ENCODE measurements at places on chromosomes 16 and 17. TPM values are rescaled to one million over a fixed set of nuclear protein-coding genes. Genes with fewer than 3 reads are reported as not detected.

- DNase-seq = no peak
Observed at GRCh38 chr17:50649042-50649908, 14.6 kb downstream of the ABCC3 start.

- peak; percentile 31 for DNase-seq
Observed at GRCh38 chr16:65068151-65068740, 53.6 kb downstream of the CDH11 start.

DNA sequence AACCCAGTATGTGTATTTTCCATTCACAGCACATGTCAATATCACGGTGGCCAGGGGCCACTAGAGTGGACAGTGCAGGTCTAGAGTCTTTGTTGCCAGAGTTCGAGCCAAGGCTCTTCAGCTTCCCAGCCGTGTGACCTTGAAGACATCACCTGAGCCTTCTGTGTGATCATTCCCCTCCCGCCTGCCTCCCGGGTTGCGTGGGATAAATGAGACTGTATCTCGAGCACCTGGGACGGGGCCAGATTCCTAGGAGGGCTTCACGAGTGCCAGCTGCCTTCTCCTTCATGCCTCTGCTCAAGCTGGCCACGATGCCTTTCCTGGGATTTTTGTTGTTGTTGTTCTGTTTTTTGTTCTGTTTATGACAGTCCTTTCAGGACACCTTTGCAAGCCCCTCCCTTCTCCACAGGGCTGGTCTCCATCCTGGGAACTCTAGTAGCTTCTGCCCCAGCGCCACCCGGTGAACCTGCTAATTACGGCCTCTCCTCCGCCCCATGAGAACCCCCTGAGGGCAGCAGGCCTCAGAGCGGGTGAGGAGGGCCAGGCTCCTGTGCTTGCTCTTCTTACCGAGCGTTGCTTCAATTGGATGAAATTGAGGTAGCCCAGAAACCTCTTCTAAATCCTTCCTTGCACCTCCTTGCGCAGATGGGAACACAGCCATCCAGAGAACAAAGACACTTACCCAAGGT is 3.9 kb downstream of the SPNS2 start:
- DNase-seq = no peak

DNA sequence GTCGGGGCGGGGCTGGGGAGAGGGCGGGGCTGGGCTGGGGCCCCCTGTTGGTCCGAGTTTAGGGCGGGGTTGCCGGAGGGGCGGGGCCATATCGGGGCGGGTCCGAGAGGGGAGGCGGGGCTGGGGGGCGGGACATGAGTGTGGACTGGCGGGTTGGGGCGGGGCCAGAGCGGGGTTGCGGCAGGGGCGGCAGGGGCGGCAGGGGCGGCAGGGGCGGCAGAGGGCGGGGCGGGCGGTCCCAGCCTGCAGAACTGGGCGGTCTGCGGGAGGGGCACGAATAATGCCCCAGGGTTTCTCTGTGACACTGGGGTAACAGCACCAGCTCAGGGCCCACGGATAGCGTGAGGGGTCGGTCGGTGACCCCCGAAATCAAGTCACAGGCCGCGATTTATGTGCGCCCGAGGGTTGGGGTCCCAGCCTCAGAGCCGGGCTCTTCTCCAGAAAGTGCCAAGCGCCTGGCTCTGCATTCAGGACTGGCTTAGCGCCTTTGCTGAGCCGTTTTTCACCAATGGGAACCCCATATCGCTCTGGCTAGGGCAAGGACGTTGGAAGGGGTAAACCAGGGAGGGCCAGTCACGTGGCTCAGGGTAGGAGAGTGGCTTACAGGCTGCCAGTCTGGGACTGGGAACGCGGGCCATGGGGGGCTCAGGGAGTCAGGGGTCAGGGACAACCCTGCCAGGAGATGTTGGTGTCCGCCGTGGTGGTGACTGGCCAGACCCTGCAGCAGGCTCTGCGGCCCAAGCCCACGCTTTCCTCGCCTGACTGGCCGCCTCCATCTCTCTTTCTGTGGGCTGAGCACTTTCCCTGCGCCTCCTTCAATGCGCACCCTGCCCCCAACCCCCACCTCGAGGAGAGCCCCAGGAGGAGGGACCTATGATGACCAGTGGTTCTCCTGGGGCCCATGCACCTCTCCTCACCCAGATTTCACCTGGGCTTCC is 1.2 kb upstream of the METTL26 start:
- no peak for DNase-seq

GRCh38 chr17:1766382-1767135 is 4.7 kb downstream of the SERPINF1 start:
- DNase-seq = no peak

GRCh38 chr17:40322358-40323315 is 13.7 kb downstream of the RARA start:
- DNase-seq = no peak

- DNase-seq = no peak
Observed at GRCh38 chr16:318628-319027, 33.9 kb downstream of the AXIN1 start.

- DNase-seq = no peak
Observed at GRCh38 chr16:65287307-65287706, 165.4 kb upstream of the CDH11 start.

- no peak for DNase-seq
Observed at GRCh38 chr17:43028221-43028861, 3.3 kb downstream of the RND2 start.

DNA sequence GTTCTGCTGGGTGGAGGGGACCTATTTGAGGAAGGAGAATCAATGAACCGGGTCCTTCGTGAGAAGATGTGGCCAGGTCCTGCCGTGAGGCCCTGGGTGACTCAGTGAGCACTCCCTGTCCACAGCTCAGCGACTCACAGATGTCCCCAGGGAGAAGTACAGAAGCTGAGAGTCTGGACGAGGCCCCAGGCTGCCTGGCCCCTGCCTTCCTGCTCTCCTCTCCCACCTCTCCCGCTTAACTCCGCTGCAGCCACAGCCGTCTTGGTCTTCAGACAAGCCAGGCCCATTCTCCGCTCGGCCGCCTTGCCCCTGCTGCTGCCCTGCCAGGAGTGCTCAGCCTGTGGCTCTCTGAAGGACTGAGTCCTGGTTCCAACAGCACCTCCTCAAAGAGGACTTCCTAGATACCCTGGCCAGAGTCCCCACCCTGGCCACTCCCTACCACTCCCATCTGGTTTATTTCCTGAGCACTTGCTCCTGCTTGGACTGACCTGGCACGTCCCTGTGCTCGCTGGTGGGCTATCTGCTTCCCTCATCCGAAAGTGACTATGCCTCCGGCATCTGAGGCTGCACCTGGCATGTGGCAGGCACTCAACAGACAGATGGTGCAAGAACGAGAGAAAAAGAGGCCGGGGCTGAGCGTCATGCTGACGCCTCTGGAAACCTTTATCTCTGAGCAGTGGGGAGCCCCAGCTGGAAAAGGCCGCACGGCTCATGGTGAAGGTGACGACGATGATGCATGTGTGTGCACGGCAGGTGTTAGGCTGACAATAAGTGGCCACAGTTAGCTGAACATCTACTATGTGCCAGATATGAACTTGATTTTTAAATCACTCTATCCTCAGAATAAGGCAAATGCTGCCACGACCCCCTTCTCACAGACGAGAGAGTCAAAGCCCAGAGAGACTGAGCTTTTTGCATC is 9.2 kb upstream of the TNFRSF13B start:
- no peak for DNase-seq

DNA sequence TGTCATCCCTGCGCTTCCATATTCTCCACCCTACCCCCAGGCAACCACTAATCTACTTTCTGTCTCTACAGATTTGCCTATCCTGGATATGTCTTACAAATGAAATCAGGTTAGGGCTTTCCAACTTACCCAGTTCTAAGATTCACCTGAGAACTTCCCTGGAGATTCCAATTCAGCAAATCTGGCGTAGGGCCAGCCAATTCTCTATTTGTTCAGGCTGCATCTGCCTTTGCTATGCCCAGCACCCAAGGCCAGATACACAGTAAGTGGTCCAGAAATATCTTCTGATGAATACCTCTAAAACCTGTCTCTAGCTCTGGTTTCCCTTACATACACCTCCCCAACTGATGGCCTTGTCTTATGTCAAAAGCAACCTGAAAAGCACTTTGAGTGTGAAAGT is 10.4 kb upstream of the CTCF start:
- no peak for DNase-seq

- no peak for DNase-seq
Observed at GRCh38 chr17:78624324-78625151, 47.3 kb upstream of the DNAH17 start.

DNA sequence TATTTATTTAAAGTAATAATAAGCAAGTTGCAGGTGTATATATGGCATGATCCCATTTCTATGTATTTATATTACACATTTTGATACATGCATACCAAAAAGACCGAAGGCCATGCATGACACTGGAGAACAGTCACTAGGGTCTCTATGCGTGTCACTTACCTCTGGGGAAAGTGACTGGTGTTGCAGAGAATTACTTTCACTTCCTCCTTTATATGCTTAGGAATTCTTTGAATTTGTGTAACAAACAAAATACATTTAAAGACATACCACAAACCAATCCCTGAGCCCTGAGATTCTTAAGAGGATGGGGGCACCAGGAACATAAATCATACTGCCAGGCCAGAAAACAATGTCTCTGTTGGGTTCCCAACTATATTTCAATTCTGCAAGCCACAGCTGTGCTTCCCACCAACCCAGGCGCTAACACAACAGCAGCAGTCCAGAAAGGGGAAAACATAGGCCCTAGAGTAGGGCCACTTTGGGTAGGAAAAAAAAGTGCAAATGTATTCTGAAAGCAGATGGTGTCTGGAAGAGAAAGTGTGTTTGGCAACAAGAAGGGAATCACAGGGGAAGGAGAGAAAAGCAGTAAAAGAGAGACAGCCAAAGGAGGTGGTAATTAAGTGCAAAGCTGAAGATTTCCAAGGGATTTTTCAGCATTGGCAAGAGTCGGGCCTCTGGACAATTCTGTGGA is 24.5 kb upstream of the HYDIN start:
- no peak for DNase-seq

The BRICD5 gene
- 5.5 TPM for polyA plus RNA-seq

The TP53TG3C gene
- polyA plus RNA-seq = not detected

The SEPTIN1 gene
- polyA plus RNA-seq = 0.91 TPM

The CDC42EP4 gene
- polyA plus RNA-seq = 14.5 TPM

The FZD2 gene
- 12.2 TPM for polyA plus RNA-seq

The NOD2 gene
- polyA plus RNA-seq = 0.44 TPM

The NPIPA7 gene
- polyA plus RNA-seq = 7.6 TPM

The FOXF1 gene
- polyA plus RNA-seq = not detected

The SYCE1L gene
- 2.0 TPM for polyA plus RNA-seq
